Inflammatory macrophage (primary cell): ENCODE measurements at places on chromosomes 5 and 9.

DNA sequence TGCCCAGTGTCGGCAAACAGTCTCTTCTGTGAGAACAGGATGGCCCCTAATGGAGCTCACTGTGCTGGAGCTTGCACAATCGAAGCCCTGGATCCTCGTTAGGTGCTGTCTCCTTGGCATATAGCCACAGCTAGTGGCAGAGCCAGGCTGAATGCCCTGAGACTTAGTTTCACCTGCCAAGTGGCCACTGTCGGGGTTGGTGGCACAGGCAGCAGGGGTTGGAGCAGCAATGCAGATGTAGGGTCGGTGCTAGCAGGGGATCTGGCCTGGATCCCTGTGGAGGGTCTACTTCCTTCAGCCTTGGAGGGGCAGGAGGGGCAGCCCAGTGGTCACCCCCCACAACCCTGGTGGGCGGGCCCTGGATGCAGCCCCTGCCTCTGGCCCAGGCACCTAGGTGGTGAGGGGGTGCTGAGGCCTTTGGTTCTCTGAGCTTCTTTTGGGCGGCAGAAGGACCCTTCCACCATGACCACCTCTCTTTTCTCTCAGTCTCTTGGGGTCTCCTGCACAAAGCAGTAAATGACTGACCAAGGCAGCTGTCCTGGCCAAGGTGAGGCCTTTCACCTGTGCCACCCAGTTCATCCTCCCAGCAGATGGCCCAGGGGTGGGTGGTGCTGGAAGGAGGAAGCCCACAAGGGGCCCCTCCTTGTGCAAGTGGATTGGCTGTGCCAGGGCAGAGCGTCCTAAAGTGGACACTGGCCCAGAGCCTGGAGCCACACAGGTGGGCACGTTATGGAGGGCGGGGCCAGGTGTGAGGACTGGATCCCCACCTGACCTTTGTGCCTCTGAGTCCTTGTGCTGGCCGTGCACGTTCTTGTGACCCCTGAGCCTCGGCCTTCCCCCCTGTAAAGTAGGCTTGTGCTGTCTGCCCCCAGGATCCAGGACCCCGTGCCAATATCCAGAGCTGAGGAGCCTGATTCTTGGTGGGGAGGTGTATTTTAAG, 44.8 kb downstream of the PHF2 start:
- DNase-seq = no peak

DNA sequence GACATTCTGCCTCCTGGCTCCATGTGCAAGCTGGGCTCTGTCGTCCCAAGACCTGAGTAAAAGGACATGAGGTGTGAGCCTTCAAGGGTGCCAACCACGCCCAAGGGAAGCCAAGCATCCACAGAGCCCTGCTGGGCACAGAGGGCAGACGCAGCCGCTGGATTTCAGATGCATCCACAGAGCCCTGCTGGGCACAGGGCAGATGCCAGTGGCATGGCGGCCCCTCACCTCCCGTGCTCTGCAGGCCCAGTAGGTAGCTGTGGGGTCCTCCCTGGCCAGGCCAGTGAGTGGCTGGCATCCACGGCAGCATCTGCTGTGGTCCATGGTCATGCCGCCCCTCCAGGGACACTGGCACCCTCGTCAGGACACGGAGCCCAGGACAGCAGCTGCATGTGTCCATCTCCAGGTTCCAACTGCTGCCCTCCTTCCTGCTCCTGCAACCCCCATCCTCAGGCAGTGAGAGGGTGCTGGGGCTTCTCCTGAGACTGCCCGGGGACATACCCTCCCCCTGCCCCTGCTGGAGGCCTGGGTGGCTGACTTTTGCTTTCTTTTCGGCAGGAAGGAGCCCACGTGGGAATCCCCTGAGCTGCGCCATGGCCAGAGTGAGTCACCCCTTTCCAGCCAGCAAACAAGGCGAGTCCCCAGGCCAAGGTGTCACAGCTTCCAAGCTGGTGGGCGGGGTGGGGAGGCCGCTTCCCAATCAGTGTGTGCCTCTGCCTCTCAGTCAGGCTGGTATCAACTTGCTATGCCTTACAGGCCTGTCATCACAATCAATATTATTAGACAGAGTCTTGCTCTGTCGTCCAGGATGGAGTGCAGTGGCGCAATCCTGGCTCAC, 4.0 kb upstream of the TRAF2 start:
- DNase-seq = peak; percentile 86

DNA sequence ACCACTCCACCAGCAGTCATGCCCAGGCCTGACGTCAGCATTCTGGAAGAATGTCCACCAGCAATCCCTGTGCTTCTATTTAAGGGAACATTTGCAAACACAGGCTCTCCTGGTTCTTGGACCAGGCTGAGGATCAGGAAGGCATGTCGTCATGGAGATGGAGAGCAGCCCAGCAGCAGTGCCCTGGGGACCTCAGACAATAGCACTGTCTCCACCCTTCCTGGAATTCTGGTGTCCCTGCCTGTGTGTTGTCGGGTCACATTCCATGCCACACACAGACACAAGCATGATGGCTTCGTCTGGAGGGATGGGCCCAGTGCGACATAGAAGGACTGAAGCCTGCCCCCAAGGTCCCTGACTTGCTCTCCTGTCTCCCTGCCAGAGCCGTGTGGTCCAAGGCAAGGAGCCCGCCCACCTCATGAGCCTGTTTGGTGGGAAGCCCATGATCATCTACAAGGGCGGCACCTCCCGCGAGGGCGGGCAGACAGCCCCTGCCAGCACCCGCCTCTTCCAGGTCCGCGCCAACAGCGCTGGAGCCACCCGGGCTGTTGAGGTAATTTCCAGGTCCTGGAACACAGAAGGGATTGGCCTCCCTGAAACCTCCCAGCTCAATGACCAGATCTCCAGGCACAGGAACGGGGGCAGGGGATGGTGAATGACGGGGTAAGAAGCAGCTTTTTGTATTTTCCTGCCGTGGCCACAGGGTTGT, 43.8 kb downstream of the STOM start:
- DNase-seq = no peak

DNA sequence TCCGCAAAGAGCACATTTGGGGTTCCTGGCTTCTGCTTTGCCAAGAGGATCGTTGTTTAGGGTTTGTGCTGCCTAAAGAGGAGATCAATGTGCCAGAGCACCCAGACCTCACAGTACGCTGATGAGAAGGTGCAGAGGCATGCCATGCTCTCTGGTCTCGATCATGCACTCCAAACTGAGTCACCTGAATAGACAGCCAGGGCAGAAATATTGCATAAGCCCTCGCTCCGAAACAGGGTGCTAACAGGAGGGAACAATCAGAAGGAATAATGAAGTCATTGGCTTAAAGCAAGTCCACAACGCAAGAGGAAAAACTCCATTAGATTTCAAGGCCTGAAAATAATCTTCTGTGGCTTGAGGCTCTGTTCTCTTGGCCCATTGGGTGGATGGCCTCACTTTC, 124.3 kb downstream of the GCNT1 start:
- no peak for DNase-seq

- no peak for DNase-seq
Observed at GRCh38 chr9:109918339-109919163, 138.6 kb downstream of the PALM2AKAP2 start.

- DNase-seq = no peak
Observed at GRCh38 chr5:168171901-168172759, 119.3 kb upstream of the WWC1 start.

DNA sequence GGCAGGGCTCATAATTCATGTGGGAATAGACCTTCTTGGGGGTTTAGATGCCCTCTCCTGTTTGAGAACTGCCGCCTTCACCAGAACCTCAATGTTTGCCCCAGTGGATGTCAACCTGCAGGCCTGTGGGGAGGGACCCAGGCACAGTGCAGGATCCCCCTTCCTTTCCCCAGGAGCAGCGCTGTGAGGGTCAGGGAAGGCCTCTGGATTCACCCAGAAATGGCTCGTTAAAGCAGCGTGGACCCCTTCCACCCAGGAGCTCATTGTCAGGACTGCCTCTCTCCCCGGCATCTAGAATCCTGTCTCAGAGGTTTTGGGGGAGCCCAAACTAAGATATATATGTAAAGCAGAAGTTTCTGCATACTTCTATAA, 188.3 kb downstream of the GADD45G start:
- DNase-seq = no peak

- DNase-seq = no peak
Observed at GRCh38 chr5:33037076-33037475, 326.0 kb downstream of the NPR3 start.

DNA sequence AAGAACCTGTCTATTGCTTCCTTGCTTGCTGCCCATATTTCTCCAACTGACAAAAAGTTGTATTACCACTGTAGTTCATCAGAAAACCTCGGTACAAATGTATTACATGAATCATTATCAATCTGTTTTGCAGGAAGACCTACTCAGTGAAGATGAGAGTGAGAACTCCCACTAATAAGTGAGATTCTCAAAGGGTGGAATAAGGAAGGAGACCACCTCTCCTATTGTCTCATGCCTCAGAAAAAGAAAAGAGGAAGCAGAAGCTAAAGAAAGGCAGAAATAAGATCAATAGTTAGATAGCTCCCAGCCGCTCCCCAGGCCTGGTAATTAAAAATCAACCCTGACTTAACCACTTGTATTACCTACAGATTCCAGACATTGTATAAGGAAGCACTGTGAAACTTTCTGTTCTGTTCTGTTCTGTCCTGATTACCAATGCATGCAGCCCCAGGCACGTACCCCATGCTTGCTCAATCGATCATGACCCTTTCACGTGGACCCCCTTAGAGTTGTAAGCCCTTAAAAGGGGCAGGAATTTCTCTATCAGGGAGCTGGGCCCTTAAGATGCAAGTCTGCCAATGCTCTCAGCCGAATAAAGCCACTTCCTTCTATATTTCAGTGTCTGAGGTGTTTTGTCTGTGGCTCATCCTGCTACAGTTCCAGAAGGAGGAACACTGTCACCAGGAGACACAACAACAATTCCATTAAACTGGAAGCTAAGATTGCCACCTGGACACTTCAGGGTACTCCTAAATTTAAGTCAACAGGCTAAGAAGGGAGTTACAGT, 152.5 kb upstream of the COX7C start:
- no peak for DNase-seq

- DNase-seq = no peak
Observed at GRCh38 chr5:127970854-127971425, 112.6 kb upstream of the SLC12A2 start.

GRCh38 chr9:92517046-92517445, 18.7 kb downstream of the ECM2 start:
- DNase-seq = no peak

DNA sequence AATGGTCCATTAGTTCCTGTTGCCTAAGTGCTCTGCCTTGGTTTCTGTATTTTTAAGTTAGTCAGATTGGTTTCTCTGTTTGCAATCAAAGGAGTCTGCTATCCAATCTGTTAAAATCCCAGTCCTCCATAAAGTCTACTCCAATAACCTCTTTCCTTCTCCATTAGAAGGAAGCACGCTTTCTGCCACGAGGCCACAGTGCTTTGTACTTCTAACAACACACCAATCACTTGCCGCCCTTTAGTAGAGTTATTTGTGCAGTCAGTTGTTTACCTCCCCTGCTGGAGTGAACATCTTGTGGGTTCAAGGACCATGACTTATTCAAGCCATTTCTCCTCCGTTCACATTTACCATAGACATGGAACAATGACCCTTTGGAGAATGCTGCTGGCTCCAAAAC, 69.0 kb downstream of the GLRA1 start:
- no peak for DNase-seq

DNA sequence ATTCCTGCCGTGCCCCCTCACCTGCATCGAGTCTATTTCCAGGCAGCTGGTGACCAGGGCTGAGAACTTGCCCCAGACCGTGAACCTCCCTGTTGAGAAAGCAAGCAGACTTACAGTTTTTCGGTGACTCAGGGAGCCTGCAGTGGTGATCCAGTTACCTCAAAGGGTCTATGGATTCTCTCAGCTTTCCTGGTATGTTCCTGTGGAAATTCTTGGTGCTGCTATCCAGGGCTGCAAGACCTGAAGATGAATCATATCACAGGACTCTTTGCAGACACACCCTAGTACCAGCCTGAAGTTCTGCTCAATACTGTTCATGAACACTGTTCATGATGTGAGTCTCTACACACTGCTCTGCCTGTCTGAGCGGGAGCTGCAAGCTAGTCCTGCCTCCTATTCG, 154.7 kb downstream of the WDR70 start:
- DNase-seq = no peak

DNA sequence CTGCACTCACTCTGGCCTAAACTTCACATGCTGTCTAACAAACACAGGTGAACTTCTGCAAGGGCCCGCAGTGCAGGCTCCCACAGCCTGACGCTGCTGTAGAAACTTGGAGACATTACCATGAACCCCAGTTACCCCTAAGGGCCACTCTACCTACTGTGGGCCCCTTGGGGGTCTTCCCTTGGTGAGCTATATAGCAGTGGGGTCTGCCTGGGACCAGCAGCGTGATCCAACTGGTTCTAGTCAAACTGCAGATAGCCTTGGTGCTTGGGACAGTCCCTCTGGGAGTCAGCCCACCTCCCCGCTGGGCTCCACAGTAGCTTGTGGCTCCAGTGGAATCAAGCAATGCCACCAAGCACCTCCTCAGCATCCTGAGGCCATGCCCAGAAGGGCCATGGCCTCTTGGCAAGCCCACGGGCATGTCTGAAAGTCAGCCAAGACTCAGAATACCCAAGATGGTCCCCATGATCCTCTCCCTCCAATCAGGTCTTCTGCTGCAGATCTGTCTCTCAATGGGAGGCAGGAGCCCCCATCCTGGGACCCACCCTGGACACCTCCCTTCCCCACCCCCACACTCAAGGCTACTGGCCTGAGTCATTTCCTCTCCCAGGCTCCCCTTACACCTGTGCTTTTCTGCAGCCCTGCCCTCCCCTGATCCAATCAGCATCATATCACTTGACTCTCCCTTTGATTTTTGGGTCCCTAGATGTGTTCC, 230.0 kb upstream of the IRX1 start:
- no peak for DNase-seq

- DNase-seq = no peak
Observed at GRCh38 chr5:92041911-92042660, 659.0 kb upstream of the ARRDC3 start.

DNA sequence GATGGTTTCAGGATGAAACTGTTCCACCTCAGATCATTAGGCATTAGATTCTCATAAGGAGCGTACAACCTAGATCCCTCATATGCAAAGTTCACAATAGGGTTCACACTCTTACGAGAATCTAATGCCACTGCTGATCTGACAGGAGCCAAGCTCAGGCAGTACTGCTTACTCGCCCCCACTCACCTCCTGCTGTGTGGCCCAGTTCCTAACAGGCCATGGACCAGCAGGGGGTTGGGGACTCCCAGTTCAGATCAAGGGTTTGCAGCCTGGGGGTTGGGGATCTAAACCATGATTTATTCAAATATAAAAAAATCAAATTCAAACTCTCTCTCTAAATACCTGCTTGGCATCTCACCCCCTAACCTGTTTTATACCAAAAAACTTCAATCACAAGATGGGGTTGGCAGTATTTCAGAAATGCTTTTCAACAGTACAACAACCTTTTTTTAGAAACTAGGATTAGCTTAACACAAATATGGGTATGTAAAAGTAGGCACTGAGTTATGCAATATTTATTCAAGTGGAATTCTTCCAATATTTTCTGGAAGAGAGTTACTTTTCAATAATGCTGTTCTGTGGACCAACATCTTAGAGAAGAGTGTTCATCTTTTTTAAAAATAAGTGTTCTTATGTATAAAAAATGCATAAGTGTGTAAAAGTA, 30.1 kb upstream of the SLC12A2 start:
- no peak for DNase-seq

- peak; percentile 25 for DNase-seq
Observed at GRCh38 chr5:175444060-175444904, at the start of gene DRD1. Gene DRD1, minus strand, starts transcription at chr5:175444182. Its CDS starts 1,083 bp downstream, at chr5:175443099.

- peak; percentile 22 for DNase-seq
Observed at GRCh38 chr5:172421020-172421419, 33.3 kb downstream of the SH3PXD2B start.
